ENCODE measurements at places on chromosomes 4 and X. TPM values are rescaled to one million over a fixed set of nuclear protein-coding genes. Genes with fewer than 3 reads are reported as not detected.

The USP38 gene
- 20.3 TPM for total RNA-seq

The PITX2 gene
- total RNA-seq, result 4.2 TPM

The OTC gene
- total RNA-seq, result not detected

The CCDC149 gene
- total RNA-seq, result 10.2 TPM

GRCh38 chrX:112642349-112642748, 37.4 kb downstream of the LHFPL1 start:
- no peaks in the 10 kb centered on the region for H3K27me3 ChIP-seq
- peaks cover 4% of the 10 kb centered on the region for H3K4me1 ChIP-seq
- H3K4me3 ChIP-seq, result no peak overlapping the region
- no peak overlapping the region for H3K27ac ChIP-seq
- DNase-seq, result peak; percentile 33

GRCh38 chr4:39255266-39255665, 72.9 kb downstream of the WDR19 start:
- no peaks in the 10 kb centered on the region for H3K27me3 ChIP-seq
- peaks cover 21% of the 10 kb centered on the region for H3K4me1 ChIP-seq
- peak overlapping the region; percentile 44 for H3K27ac ChIP-seq
- DNase-seq, result peak; percentile 79
- H3K4me3 ChIP-seq, result no peak overlapping the region

- no peak overlapping the region for H3K27ac ChIP-seq
- DNase-seq, result no peak
- H3K27me3 ChIP-seq, result no peaks in the 10 kb centered on the region
- H3K36me3 ChIP-seq, result no peaks in the 10 kb centered on the region
Measured at GRCh38 chr4:187504974-187505797, 490.4 kb upstream of the ZFP42 start.

DNA sequence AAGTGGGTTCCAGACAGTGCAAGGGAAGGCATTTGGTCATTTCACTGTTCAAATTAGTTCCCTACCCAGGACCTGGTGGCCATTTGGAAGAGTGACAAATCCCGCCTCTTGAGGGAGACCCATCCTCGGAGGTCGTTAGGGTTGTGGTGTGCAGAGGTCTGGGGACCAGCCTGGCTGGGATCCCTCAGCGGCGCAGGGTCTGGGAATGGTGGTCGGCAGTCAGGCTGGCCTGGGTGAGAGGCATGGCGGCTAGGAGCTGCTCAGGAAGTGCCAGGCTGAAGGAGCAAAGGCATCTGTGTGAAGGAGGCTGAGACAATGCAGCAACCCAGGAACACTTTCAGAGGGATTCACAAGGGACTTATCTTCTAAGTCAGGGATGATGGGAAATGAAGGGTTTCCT, 6.7 kb downstream of the NLGN3 start:
- no peaks in the 10 kb centered on the region for H3K36me3 ChIP-seq
- no peaks in the 10 kb centered on the region for H3K27me3 ChIP-seq
- H3K27ac ChIP-seq, result no peak overlapping the region
- no peak for DNase-seq
- no peak overlapping the region for H3K4me3 ChIP-seq

- H3K36me3 ChIP-seq, result no peaks in the 10 kb centered on the region
- H3K4me1 ChIP-seq, result no peaks in the 10 kb centered on the region
- no peaks in the 10 kb centered on the region for H3K27me3 ChIP-seq
- peak; percentile 85 for DNase-seq
Measured at GRCh38 chr4:117134386-117134785, 49.0 kb upstream of the TRAM1L1 start.

- H3K27me3 ChIP-seq, result no peaks in the 10 kb centered on the region
- peaks cover 44% of the 10 kb centered on the region for H3K4me1 ChIP-seq
- H3K36me3 ChIP-seq, result peaks cover 3% of the 10 kb centered on the region
Measured at GRCh38 chrX:65689377-65689776, 21.9 kb downstream of the MSN start.

- no peak overlapping the region for H3K4me3 ChIP-seq
- H3K27ac ChIP-seq, result no peak overlapping the region
- DNase-seq, result peak; percentile 48
- H3K36me3 ChIP-seq, result no peaks in the 10 kb centered on the region
- peaks cover 2% of the 10 kb centered on the region for H3K27me3 ChIP-seq
- H3K4me1 ChIP-seq, result no peaks in the 10 kb centered on the region
Measured at GRCh38 chrX:101595739-101596419, 21.9 kb downstream of the ARMCX6 start.

GRCh38 chr4:20265726-20266125, 14.0 kb downstream of the SLIT2 start:
- peaks cover 7% of the 10 kb centered on the region for H3K27me3 ChIP-seq
- no peak overlapping the region for H3K27ac ChIP-seq
- no peak for DNase-seq
- H3K36me3 ChIP-seq, result no peaks in the 10 kb centered on the region
